Activated CD8-positive, alpha-beta memory T cell treated with anti-CD3 and anti-CD28 coated beads, Interleukin-2, amount 10 ng/mL, durations not matched to agents 7 days and 5 days (primary cell): ENCODE measurements at places on chromosomes 12 and 14. TPM values are rescaled to one million over a fixed set of nuclear protein-coding genes. Genes with fewer than 3 reads are reported as not detected.

TSPAN19 gene
- not detected for total RNA-seq

- DNase-seq = no peak
Measured at GRCh38 chr12:58206876-58207275, 265.5 kb downstream of the ATP23 start.

KCNK10 gene
- total RNA-seq = not detected

- DNase-seq = no peak
Measured at GRCh38 chr12:44930972-44931600, 55.0 kb upstream of the NELL2 start.

SLC10A1 gene
- total RNA-seq = not detected

- peaks cover 6% of the 10 kb centered on the region for H3K4me1 ChIP-seq
- H3K4me3 ChIP-seq = no peak overlapping the region
- peaks cover 4% of the 10 kb centered on the region for H3K27me3 ChIP-seq
- peak overlapping the region; percentile 30 for H3K27ac ChIP-seq
Measured at GRCh38 chr14:100662879-100663760, 63.6 kb upstream of the DLK1 start.

REM2 gene
- 0.26 TPM for total RNA-seq

GRCh38 chr12:94909663-94910062 lies 93.8 kb downstream of the NDUFA12 start:
- no peak overlapping the region for H3K27ac ChIP-seq
- no peak overlapping the region for H3K4me3 ChIP-seq
- peaks cover 2% of the 10 kb centered on the region for H3K27me3 ChIP-seq
- H3K4me1 ChIP-seq = no peaks in the 10 kb centered on the region

TEX52 gene
- not detected for total RNA-seq

TXNDC16 gene
- total RNA-seq = 11.5 TPM

GDF3 gene
- total RNA-seq = not detected

EMC9 gene
- total RNA-seq = 56.1 TPM

DNA sequence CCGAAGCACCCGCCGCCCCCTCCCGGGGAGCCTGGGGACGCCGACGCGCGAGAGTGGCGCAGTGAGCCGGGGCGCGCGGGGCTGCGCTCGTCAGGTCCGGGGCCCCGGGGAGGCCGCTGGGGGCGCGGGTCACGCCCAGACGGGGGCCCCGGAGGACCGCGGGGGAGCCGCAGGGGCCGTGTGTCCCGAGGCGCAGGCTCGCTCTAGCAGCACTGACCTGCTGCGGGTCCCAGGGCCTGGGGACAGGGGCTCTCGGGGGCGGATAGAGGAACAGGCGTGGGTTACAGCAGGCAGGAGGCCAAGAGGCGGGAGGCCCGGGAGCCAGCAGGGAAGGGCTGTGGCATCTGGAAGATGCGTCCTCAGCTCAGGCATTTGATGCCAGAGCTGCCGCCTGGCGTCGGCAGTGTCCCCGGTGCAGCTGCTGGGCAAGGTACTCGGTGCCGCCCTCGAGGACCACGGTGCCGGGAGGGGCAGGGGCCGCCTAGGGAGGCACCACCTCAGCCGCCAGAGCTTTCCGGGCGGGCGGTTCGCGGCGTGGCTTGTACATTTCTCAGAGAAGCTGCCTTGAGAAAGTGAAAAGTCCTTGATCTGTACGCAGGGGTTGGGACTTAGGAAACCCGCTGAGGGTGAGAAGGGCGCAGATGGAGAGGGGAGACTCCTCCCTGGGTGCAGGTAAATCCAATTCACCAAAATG lies 1.2 kb downstream of the WNT5B start:
- peaks cover 78% of the 10 kb centered on the region for H3K27me3 ChIP-seq
- peak; percentile 44 for DNase-seq
- H3K27ac ChIP-seq = no peak overlapping the region
- H3K4me3 ChIP-seq = peak overlapping the region; percentile 28
- H3K4me1 ChIP-seq = peaks cover 10% of the 10 kb centered on the region

EXOC3L4 gene
- total RNA-seq = not detected

CRADD gene
- total RNA-seq = 13.1 TPM

DNA sequence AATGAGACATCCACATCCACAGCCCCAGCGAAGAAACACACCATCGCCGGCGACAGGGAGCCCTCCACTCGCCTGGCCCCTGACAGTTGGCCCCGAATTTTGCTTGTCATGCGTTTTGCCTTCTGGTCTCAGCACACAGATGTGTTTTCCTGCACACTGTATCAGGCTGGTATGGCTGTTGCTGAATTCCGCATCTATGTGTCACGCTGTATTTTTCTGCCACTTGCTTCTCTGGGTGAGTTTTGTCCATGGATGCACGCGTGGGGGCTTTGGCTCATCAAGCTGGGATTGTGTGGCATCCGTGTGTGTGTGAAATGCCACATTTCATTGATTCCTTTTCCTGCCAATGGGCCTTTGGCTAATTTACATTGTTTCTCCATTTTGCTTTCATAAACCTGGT lies 26.5 kb downstream of the ARL6IP4 start:
- no peaks in the 10 kb centered on the region for H3K36me3 ChIP-seq
- no peaks in the 10 kb centered on the region for H3K4me1 ChIP-seq
- H3K4me3 ChIP-seq = no peak overlapping the region
- DNase-seq = no peak

OR11H7 gene
- total RNA-seq = not detected

DNA sequence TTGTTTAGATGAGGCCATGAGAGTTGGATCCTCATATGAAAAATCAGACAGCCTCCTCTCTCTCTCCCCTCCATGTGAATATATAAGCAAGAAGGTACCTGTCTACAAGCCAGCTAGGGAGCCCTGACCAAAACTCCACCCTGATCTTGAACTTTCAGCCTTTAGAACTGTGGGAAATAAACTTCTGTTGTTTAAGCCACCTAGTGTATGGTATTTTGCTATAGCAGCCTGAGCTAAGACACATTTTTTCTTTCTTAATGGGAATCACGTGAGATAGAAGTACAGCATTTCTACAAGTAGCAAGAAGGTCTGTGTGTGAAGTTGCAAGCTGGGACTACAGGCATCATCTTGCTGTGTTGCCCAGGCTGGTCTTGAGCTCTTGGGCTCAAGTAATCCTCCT lies 16.3 kb upstream of the ABHD12B start:
- H3K4me3 ChIP-seq = no peak overlapping the region
- H3K36me3 ChIP-seq = no peaks in the 10 kb centered on the region
- peaks cover 6% of the 10 kb centered on the region for H3K4me1 ChIP-seq
- no peak for DNase-seq

- H3K36me3 ChIP-seq = peaks cover 60% of the 10 kb centered on the region
- DNase-seq = no peak
- no peaks in the 10 kb centered on the region for H3K27me3 ChIP-seq
- no peak overlapping the region for H3K4me3 ChIP-seq
- H3K27ac ChIP-seq = no peak overlapping the region
- H3K4me1 ChIP-seq = peaks cover 14% of the 10 kb centered on the region
Measured at GRCh38 chr12:108543652-108544051, 17.3 kb downstream of the SART3 start.

DNA sequence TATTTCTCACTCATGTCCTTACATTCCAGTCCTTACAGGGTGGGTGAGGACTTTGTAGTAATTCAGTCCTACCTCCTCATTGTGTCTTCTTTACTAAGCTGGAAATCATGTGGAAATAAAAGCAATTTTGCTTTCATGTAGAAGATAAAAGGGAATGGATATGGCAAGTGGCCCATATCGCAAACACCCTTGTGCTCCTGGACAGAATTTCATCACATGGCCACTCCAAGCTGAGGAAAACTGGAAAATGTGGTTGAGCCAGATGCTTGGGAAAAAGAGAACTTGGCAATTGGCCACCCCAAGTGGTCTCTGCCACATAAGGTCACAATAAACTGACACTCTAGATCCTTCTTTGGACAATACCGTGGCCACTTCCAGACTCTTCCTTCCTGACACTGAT lies 64.2 kb upstream of the IFNG-AS1 start:
- H3K4me1 ChIP-seq = no peaks in the 10 kb centered on the region
- H3K27ac ChIP-seq = no peak overlapping the region
- no peak overlapping the region for H3K4me3 ChIP-seq
- DNase-seq = no peak
- no peaks in the 10 kb centered on the region for H3K36me3 ChIP-seq

GDF11 gene
- 14.1 TPM for total RNA-seq

DNA sequence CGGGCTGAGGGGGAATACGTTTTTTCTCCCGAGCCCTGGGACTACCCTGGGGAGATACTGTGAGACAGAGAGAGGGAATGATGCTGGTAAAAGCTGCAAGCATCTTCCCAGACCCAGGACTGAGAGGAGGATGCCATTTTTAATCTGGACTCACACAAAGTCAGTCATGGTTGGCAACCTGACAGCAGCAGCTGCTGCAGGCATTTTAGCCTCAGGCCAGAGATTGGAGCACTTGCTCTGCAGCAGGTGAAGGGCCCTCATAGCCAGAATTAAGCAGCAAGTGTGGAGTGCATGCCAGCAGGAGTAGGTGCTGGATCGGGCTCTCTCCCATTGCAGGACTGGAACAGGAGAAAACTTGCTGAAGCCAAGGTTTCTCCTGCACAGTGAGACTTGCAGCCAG lies 361.1 kb upstream of the CLEC14A start:
- H3K36me3 ChIP-seq = no peaks in the 10 kb centered on the region
- H3K4me1 ChIP-seq = no peaks in the 10 kb centered on the region
- no peak for DNase-seq
- H3K4me3 ChIP-seq = no peak overlapping the region

DNA sequence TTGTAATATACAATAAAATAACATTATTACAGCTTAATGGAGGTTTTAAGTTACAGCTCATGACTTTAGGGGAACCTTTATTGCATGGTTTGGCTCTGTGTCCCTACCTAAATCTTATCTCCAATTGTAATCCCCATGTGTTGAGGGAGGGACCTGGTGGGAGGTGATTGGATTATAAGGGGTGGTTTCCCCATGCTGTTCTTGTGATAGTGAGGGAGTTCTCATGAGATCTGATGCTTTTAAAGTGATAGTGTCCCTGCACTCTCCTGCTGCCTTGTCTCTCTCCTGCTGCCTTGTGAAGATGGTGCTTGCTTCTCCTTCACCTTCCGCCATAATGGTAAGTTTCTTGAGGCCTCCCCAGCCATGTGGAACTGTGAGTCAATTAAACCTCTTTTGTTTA lies 132.1 kb upstream of the SYT1 start:
- H3K36me3 ChIP-seq = no peaks in the 10 kb centered on the region
- H3K27ac ChIP-seq = no peak overlapping the region
- H3K4me3 ChIP-seq = no peak overlapping the region
- no peaks in the 10 kb centered on the region for H3K4me1 ChIP-seq
- no peaks in the 10 kb centered on the region for H3K27me3 ChIP-seq

- peaks cover 4% of the 10 kb centered on the region for H3K36me3 ChIP-seq
- H3K4me1 ChIP-seq = peaks cover 12% of the 10 kb centered on the region
- H3K27ac ChIP-seq = no peak overlapping the region
- no peak for DNase-seq
- H3K4me3 ChIP-seq = no peak overlapping the region
Measured at GRCh38 chr14:24321212-24321975, 10.1 kb downstream of the LTB4R start.

ITGB7 gene
- 729 TPM for total RNA-seq

PTGDR gene
- total RNA-seq = 1.7 TPM

- no peak overlapping the region for H3K4me3 ChIP-seq
- peaks cover 24% of the 10 kb centered on the region for H3K36me3 ChIP-seq
- H3K4me1 ChIP-seq = peaks cover 25% of the 10 kb centered on the region
Measured at GRCh38 chr12:26789731-26790644, 43.0 kb downstream of the ITPR2 start.

SLC2A3 gene
- 193 TPM for total RNA-seq

BCL2L14 gene
- total RNA-seq = 3.3 TPM
